ENCODE measurements at places on chromosomes 16 and 17.

- no peak for DNase-seq
Observed at GRCh38 chr16:62977876-62978275, 941.6 kb upstream of the CDH8 start.

DNA sequence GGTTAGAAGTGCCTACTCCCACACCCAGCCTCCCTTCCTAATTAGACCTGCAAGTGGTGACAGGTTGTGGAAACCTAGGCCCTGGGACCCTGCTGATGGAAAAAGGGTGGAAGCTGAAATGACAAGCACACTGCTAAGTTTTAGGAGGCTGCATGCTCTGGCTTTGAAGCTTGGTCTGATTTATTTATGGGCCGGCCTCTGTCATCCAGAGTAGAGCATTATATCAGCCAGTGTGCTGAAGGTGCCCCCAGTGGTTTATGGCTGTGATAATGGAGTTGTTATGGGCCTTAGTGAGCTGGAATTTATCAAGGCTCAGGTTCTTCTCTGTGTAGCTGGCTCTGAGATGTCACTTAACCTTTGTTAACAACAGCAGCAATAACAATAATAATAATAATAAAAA, 142.6 kb downstream of the UTP18 start:
- DNase-seq = no peak

GRCh38 chr17:76166168-76166567, 25.1 kb upstream of the FOXJ1 start:
- DNase-seq = no peak

GRCh38 chr16:2511128-2511800, 2.5 kb upstream of the ATP6V0C start:
- no peak for DNase-seq

DNA sequence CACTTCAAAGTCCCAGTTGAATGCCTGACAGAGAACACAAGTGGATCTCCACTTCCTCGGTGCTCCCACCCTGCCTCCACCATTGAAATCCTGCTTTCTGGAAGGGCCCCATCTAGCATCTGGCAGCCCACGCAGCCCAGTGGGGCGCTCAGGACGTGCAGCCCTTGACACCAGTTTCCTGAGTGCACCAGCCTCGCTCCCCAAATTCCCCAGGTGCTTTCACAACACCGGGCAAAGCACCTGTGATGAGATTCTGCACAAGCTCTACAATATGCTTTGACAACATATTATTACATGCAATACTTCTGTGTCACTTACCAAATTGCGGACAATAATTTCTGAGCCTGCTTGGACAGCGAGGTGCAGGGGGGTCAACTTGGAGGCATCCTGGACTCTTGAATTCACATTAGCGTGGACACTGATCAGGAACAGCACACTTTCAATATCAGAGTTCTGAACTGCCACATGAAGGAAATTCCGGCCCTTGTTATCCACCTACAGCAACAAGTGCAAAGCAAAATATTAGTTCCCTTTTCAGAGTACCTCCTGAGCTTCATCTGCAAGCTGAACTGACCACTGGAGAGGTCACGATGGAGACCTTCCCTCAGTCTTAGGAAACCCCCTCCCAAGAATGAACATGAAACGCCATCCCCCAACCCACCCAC, 33.9 kb downstream of the CYB5D2 start:
- no peak for DNase-seq

- DNase-seq = peak; percentile 41
Observed at GRCh38 chr16:19375561-19376158, 42.0 kb upstream of the TMC5 start.
